ENCODE measurements at places on chromosomes 7 and 10.

DNA sequence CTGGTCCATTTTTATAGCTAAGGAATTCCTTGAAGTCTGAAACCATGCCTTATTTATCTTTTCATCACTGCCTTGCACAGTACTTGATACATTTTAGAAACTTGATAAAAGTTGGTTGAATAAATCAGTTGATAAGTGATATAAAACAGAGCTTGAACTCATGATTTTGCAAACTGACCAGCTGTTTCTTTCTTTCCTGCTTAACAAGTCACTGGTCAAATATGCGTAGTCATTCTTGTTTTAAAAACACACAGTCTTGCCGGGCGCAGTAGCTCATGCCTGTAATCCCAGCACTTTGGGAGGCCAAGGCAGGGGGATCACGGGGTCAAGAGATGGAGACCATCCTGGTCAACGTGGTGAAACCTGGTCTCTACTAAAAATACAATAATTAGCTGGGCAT is 6.3 kb downstream of the TPST1 start:
- DNase-seq = no peak

DNA sequence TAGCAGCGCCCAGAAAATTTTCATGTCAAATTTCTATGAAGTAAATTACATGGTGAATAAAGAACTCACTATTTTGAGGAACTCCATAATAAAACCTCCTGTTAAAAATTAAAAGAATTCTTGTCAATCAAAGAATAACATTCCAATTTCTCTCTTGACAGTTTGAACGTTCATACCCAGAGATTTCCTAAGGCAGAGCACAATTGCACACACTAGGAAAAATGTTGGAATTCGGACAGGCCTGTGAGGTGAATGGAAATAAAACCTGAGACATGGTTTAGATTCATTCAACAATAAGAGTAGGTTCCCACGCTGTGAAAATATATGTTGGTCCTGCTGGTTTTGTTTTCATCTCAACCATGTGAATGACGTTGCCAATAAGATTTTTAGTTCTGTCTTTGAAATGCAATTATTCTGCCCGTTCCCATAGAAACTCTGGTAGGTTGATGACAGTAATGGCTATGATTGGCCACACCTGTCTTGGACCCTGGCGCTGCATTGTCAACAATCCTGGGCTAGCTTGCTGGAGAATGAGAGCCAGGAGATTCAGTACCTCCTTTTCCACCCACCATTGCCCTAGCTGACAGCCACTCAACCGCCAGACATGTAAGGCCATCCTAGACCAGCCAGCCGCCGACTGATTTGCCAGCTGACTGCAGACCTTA is 43.3 kb upstream of the RAPGEF5 start:
- DNase-seq = no peak

DNA sequence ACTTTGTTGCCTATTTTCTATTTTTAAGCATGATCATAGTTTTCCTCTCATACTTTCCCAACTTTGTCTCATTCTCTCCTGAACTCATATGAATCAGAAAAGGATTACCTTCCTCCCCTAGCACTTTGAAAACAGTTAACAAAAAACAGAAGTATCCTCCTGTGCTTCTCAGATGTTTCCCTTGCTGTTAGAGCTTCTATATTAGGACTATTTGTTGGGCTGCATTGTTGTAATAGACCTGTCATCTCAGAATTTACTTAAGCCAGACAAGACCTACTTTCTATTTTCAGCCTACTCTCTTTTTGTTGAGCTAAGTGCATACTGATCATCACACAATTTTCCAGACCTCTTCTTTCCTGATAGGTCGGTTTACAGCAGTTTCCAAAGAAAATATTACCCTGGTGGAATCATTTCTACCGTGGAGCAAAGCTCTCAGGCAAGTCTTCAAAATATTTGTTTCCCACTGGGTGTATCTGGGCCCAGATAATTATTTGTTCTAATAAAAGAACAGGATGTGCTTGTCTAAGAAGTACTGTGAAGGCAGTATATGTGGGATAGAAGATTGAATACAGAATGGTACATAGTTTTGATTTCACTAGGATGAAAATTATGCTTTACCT is 411.9 kb upstream of the KLF6 start:
- DNase-seq = no peak

DNA sequence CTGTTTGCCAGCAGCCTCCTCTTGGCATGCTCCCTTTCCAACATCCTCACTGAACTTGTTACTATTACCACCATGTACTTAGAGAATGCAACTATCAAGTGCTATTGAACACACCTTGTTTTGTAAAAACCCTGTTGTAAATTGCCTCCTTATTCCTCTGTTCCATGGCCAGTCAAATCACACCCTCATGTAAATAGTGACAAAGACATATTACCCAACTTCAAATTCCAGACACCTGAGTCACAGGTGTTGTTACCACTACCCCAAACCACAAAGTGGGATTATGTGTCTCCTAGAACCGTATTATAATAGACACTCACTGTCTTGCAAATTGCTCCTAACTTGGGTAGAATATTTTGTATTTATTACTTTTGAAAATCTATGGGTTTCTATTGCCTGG is 263.2 kb upstream of the C7orf33 start:
- DNase-seq = no peak

GRCh38 chr7:36216063-36216684 is 63.1 kb downstream of the EEPD1 start:
- DNase-seq = no peak

GRCh38 chr7:70589590-70589989 is 542.4 kb upstream of the GALNT17 start:
- no peak for DNase-seq

DNA sequence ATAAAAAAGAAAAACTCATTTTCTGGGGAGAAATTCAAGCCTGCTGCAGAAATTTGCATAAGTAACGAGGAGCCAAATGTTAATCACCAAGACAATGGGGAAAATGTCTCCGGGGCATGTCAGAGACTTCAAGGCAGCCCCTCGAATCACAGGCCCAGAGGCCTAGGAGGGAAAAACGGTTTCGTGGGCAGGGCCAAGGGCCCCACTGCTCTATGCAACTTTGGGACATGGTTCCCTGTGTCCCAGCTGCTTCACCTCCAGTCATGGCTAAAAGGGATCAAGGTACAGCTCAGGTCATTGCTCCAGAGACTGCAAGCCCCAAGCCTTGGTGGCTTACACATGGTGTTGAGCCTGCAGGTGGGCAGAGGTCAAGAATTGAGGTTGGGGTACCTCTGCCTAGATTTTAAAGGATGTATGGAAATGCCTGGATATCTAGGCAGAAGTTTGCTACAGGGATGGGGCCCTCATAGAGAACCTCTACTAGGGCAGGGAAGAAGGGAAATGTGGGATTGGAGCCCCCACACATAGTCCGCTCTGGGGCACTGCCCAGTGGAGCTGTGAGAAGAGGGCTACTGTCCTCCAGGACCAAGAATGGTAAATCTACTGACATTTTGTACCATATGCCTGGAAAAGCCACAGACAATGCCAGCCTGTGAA is 8.4 kb downstream of the MACC1 start:
- DNase-seq = no peak

Data from HEK293T (cell line).